NCI-H1092 treated with DMSO at 0.1 percent for 48 hours (cell line): ENCODE measurements at places on chromosomes 11 and 22.

DNA sequence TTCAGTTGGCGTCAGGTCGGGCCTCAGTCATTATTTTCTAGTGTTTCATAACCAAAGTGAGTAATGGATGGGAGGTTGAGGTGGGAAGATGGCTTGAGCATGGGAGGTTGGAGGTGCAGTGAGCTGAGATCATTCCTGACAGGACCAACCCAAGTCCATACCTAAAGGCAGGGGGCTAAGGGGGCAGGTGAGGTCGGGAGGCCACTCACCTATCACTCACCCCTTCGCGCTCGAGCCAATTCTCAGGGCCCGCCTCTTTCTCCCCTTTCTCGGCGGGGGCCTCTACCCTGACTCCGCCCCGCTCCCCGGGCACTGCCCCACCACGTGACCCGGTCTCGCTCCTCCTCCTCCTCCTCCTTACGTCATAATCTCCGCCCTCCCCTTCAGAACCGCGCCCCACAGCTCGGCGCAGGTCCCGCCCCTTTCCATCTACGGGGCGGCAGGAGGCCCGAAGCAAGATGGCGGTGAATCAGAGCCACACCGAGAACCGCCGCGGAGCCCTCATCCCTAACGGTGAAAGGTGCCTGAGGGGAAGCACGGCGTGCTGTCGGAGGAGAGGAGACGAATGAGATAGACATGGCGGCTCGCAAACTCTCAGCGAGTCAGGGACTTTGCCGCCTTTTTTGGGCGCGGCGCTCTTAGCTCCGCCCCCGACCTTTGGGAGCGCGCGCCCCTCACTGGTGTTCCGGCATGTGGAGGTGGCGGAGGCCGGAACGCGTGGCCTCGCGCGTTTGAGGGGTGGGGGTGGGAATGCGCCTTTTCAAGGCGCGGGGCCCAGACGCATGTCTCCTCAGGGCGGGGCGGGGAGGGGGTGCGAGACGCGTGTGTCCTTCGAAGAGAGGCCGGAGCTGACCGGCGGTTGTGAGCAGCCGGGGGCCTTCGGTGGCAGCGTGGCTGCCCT, at the start of gene WBP2NL:
WBP2NL (plus strand) TSS at position 428 of the 901 bp plus-strand sequence; CDS start at position 459, 31 bp downstream.
- no peak for DNase-seq

DNA sequence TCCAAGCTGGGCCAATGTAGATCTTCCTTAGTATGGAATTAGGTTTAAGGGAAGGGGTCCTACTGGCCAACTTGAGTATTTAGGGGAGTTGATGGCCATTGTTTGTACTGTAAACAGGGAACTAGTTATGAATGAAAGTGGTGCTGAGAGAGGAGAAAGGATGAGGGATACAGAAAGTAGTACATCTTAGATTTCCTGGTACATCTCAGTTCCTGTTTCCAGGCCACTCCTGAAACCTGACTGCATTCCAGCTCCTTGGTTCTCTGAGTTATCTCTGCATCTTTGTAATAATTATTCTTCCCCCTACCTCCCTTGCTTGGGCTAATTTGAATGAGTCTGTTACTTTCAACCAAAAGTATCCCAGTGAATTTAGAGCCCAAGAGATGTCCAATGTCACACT, 30.1 kb downstream of the MIAT start:
- DNase-seq, result no peak

DNA sequence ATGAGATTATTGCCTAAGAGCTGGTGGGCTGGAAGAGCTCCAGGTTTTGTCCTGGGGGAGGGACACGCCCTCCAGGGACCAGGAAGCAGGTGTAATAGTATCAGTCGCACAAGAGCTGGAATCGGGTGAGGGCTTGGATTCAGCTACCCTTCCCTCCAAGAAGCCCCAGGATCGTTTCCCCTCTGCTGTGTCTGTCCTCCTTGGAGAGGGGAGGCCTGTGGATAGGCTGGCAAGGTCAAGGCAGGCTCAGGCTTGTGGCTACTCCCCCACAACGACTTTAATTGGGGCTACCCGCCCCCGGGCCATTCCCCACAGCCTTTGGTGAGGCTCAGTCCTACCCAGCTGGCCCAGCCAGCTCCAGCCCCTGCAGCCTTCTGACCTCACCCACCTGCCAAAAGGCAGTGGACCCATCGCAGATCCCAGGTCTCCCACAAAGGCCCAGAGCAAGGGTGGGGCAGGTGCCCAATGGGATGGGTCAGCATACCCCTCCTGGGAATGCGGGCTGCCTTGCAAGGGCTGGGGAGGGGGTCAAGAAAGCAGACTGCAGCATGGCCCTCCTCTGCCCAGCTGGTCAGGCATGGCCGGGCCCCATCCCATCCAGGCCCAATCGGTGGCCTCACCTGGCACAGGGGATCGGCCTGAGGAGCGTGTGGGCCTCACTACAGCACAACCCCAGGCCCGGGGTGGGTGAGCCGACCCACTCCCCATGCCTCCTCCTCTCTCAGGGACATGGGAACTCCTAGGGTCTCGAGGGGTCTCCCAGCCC, 1.0 kb downstream of the CTSD start:
- DNase-seq, result no peak

DNA sequence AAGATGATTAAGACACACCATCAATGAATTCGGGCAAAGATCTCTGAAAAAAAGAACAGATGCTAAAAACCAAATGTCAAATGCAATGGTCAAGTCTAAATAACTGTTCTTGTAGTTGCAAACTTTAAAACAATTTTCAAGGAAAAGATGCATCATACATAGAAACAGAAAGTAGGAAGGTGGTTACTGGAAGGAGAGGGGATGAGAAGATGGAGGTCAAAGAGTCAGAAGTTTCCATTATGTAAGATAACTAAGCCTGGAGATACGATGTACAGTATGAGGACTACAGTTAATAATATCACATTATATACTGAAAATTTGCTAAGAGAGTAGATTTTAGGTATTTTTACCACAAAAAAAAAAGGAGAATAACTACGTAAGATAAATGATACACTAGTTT, 27.1 kb downstream of the CWF19L2 start:
- no peak for DNase-seq

GRCh38 chr11:60966890-60967289, 4.6 kb upstream of the CD6 start:
- DNase-seq, result no peak

DNA sequence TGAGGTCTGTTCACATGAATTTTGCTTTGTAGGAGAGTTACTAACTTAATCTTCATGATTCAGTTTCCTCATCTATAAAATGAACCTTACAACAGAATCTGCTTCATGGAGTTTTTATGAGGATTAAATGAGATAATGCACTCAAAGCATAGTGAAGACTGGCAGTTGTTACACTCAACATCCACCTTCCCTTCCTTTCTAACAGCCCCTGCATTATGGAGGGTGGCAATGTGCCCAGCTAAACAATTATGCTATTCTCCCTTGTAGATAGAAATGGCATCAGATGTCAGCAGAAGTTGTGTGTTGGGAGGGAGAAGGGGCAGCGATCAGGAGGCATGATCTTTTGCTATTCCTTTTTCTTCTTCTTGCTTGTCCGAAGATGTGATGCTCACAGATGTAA, 6.5 kb downstream of the POU2AF1 start:
- DNase-seq, result peak; percentile 83

GRCh38 chr22:42747701-42748513, 27.2 kb upstream of the A4GALT start:
- DNase-seq, result no peak

DNA sequence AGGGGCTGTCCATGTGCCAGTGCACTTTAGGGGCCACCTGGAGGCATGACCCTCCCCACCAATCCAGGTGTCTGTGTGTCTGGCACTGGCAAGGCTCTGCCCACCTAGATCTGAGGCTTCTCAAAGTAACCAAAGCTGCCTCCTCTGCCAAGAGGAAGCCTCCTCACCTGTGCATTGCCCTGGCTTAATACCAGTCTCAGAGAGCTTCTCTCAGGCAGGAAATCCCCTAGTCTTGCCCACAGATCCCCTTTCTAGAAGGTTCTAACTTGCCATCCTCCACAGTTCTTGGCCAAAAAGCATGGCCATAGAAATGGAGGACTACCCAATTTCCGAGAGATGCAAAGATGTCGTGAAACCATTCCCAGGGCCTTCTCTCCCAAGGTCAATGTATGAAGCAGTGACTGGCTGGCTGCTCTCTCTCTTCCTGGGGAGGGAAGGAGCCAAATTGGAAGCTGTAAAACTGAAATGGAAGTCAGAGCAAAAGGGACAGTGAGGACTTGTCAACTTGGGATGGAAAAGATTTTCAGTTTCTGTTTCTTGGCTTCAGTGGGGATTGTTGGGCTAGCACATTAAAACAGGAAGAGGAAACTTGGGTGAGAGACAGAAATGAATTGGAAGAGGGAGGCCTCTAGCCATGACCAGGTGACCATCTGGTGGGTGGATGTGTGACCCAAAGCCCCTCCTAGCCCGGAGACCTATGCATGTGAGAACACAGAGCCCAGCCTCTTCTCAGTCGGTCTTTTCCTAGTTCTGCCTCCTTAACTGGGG, 68.8 kb downstream of the PRDM11 start:
- DNase-seq, result no peak

DNA sequence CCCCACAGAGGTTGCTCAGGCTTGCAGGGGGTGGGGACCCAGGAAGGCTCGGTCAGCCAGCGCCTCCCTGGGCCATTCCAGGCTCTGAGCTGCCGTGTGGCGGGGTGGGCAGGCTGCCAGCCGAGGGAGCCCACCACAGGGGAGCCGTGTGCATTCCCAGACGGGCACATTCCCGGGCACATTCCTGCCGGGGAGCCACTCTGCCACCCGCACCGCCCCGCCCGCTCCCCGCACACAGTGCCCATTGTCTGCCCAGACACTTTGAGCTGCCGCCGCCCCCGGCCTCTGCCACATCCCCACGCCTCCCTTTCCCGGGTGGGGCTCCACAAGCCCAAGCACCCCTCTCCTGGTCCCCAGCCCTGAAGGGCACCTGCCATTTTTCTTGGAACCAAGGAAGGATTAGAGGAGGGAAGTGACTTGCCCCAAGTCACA, 27.4 kb downstream of the RPL3 start:
- no peak for DNase-seq
